ENCODE measurements at places on chromosomes 12 and 14. TPM values are rescaled to one million over a fixed set of nuclear protein-coding genes. Genes with fewer than 3 reads are reported as not detected.

The ACRBP gene
- 0.25 TPM for total RNA-seq

The DHRS4L2 gene
- total RNA-seq = 1.7 TPM

The FIGNL2 gene
- total RNA-seq = 0.25 TPM

The RDH5 gene
- 3.0 TPM for total RNA-seq

The ACOT4 gene
- total RNA-seq = 0.98 TPM

The GPR132 gene
- total RNA-seq = 0.74 TPM

The FLRT2 gene
- 56.8 TPM for total RNA-seq

The SETD1B gene
- 7.1 TPM for total RNA-seq

The ALKBH2 gene
- 14.3 TPM for total RNA-seq

The TMEM121 gene
- 20.2 TPM for total RNA-seq

The SRGAP1 gene
- total RNA-seq = 38.8 TPM

The FNTB gene
- total RNA-seq = 12.5 TPM

The RIMKLB gene
- total RNA-seq = 110 TPM

The PLEKHG7 gene
- total RNA-seq = not detected

The LALBA gene
- not detected for total RNA-seq

The LRTM2 gene
- total RNA-seq = 2.2 TPM

The REM2 gene
- total RNA-seq = 2.0 TPM

The GPRC5D gene
- not detected for total RNA-seq

The GALNT16 gene
- 8.1 TPM for total RNA-seq

The TAS2R42 gene
- total RNA-seq = not detected

The TEX52 gene
- not detected for total RNA-seq

The TSPAN11 gene
- total RNA-seq = 5.7 TPM

The NFATC4 gene
- total RNA-seq = 2.5 TPM

The NR1H4 gene
- total RNA-seq = 0.25 TPM

The CIROP gene
- total RNA-seq = not detected

The POU6F1 gene
- 11.3 TPM for total RNA-seq

The TMEM132D gene
- total RNA-seq = 4.9 TPM

The LRRIQ1 gene
- total RNA-seq = 5.9 TPM

The ISM2 gene
- total RNA-seq = 0.49 TPM

The PAX9 gene
- total RNA-seq = not detected

The TAS2R31 gene
- total RNA-seq = 11.1 TPM

All from temporal lobe (tissue), 4 donors.